ENCODE measurements at places on chromosomes 4 and X.

DNA sequence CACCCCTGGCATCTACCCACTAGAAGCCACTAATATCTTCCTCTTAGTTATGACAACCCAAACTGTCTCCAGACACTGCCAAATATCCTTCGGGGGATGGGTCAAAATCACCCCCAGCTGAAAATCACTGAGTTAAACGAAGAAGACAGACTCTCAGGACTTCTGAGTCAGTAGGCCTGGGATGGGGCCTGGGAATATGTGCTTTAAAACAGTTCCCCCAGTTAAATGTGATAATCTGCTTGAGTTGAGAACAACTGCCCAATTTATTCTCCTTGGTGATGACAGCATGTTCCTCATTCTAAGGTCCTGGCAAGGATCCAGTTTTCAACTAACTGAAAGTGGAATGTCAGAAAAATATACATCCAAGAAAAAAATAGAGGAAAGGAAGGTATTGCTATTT, 52.4 kb downstream of the CBLL2 start:
- no peak for DNase-seq

DNA sequence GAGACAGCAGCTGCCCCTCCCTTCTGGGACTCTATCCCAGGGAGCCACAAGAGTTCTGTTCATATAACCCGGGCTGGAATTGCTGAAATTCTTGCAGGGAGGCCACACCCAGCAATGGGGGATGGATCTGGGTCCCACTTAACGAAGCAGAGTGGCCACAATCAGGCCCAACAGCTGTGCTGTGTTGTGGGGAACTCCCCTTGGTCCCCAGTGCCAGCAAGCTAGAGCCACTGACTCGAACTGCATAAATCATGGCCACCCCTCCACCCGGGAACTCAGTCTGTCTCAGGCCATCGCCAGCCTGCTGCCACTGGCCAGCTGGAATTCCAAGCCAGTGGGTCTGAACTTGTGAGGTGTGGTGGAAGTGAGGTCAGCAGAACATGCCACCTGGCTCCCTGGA, 111.1 kb downstream of the KLF8 start:
- DNase-seq = no peak

DNA sequence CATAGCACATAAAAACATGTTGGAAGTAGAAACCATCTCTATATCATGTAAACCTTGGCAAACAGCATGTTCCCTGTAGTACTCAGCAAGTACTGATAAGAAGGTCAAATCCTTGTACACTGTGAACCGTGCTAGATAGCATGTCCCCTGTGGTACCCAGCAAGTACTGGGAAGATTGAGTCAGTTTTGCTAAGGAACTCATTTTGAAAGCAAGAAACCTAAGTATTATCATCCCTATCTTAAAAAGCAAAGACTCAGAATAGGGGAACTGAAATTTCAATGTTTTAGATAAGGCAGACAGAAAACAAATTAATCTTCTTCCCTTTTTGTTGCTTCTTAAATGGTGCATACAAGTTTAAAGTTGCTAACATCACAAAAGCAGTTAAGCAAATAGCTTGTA, 180.2 kb downstream of the RBM46 start:
- DNase-seq = no peak

GRCh38 chr4:3248811-3249661, at the start of gene MSANTD1:
TSS of gene MSANTD1 (plus strand) at chr4:3249159. CDS start at chr4:3249223, 64 bp downstream.
- no peak for DNase-seq

DNA sequence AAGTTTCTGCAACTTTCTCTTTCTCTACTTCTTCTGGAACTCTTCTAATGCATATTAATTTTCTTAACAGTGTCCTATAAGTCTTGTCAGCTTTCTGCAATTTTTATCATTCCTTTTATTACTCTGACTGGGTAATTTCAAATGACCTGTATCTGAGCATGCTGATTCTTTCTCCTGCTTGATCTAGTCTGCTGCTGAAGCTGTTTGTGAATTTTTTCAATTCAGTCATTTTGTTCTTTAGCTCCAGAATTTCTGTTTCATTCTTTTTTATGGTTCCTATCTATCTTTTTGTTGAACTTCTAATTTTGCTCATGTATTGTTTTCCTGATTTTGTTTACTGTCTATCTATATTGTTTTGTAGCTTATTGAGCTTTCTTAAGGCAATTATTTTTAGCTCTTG, 1.5 kb upstream of the KLKB1 start:
- no peak for DNase-seq

GRCh38 chrX:21802054-21802670, 37.3 kb upstream of the MBTPS2 start:
- DNase-seq = no peak

DNA sequence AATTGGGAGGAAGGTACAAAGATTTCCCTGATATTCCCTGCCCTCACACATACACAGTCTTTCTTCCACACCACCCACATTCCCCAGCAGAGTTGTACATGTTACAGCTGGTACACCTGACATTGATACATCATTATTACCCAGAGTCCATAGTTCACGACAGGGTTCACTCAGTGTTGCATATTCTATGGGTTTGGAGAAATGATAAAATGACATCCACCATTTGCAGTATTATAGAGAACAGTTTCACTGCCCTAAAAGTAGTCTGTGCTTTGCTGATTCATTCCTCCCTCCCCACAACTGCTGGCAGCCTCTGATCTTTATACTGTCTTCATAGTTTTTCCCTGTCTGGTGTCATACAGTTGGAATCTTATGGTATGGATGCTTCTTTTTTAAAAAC, 15.0 kb downstream of the AGA start:
- no peak for DNase-seq

GRCh38 chr4:86532851-86533250, 61.3 kb upstream of the PTPN13 start:
- DNase-seq = no peak

DNA sequence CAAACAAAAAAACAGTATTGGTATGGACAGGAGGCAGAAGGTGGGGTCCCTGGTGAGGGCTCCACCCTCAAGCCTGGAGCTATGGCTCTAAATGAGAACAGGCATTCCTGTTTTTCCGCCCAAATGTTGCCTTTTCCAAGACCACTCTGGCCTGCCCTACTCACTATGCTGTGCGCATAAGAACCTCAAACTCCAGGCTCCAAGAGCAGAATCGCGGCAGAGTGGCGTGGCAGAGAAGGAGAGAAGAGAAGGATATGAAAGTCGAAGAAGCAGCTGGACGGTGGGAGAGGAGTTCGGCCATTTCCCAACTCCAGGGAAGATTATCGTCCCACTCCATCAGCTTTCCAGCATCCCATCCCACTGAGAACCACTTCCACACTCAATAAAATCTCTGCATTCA, 207.8 kb downstream of the FAT4 start:
- no peak for DNase-seq

DNA sequence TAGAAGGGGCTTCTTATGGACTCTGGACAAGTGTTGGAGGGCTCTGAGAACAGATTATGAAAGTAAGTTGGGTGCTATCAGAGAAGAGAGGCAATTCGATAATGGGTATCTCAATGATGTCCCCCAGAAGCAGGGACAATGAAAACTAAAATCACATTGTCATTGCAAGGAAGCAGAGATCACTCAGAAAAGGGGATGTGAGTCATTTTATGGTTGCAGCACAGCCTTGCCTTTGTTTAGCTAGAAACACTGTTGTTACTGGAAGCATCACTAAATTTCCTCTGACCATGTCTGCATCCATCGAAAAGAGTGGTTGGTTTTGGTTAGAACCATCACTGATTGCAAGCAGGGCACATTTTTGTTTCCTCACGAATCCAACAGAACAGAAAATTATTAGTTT, 246.8 kb upstream of the NWD2 start:
- DNase-seq = no peak

GRCh38 chrX:107686792-107687191, 58.5 kb downstream of the PRPS1 start:
- no peak for DNase-seq

DNA sequence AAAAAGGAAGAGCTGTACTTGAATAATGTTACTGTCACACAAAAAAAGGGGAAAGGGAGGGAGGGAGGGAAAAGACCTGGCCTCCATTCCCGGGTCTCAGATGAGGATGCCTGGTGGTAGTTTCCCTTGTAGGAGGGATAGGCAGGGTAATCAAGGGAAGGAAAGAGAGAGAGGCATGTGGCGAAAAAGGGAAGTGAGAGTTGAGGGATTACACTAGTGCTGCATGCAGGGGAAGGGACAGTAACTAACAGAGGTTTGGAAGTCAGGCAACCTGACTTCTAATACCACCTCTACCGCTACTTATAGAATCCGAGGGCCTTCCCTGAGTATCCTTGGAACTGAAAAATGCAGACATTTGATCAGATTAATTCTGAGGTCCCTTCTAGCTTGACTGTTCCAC, 821.7 kb upstream of the FTHL17 start:
- DNase-seq = no peak

DNA sequence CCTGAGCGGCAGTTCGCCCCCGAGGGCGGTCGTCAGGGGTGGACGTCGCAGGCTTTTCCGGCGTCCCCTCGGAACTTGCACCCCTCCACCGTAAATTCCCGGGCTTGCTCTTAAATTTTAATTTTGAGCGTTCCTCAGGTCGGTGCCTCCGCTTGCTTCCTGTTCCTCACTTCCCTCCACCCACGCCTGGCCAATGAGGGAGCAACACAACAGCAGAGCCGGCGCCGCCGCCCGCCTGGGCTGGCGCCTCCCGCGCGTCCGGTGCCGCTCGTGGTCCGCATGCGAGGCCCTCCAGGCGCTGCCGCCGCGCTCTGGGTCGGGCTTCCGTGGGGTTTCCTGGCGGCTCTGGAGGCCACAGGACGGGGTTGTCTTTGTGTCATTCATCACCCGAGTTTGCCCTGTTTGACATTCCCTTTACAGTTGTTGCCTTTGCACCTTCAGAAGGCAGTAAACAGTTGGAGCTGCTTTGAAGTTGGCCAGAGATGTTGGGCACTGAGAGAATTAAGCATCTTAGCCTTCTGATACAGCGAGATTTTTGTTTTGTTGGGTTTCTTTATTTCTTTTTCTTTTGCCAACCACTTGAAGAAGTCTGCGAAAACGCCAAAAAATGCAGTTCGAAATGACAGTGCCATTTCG, 692 bp downstream of the SPCS3 start:
- DNase-seq = no peak

DNA sequence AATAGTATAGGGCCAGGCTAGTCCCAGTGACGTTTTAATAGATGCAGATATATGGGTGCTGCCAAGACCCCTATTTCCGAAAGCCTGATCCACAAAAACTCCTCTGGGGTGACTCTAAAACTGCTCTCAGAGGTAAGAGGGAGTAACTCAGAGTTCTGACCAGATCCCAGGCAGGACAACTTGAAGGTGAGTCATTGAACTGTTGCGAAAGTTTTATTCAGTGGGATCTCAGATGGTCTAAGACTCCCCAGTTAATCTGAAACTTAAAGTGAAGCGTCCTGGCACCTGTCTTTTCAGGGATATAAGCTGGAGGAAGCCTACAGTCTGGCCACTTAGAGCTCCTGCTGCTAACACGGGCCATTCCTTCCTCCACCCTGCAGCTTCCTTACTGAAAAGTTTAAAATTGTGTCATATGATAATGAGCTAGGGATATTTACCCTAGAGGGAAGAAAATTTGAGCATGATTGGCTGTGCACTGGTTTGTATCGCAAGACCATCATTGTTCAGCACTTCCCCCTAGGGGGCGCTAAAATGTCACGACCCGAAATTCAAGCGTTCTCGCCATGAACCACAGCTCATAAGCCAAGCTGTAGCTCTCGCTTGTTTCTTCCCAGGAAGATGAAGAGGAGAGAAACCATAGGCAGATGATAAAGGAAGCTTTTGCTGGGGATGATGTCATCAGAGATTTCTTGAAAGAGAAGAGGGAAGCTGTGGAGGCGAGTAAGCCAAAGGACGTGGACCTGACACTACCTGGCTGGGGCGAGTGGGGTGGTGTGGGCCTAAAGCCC, 19.5 kb downstream of the UTP14A start:
- DNase-seq = peak; percentile 24

- DNase-seq = no peak
Observed at GRCh38 chr4:140947506-140947905, 185.8 kb downstream of the RNF150 start.

- no peak for DNase-seq
Observed at GRCh38 chrX:148492057-148492456, 8.4 kb upstream of the AFF2 start.

DNA sequence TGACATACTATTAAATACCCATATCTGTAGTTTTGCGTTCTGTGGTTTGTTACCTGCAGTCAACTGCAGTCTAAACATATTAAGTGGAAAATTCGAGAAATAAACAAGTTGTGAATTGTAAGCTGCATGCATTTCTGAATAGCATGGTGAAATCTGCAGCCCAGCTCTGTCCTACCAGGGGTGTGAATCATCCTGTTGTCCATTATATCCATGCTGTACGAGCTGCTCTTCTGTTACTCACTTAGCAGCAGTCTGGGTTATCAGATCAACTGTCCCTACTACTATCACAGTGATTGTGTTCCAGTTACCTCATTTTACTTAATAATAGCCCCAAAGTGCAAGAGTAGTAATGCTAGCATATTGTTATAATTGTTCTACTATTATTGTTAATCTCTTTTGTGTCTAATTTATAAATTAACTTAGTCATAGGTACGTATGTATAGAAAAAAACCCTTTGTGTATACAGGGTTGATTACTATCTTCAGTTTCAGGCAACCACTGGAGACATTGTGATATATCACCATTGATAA, 173.7 kb upstream of the FAT4 start:
- DNase-seq = no peak

GRCh38 chrX:103488332-103488731, 31.0 kb downstream of the RAB40A start:
- no peak for DNase-seq

DNA sequence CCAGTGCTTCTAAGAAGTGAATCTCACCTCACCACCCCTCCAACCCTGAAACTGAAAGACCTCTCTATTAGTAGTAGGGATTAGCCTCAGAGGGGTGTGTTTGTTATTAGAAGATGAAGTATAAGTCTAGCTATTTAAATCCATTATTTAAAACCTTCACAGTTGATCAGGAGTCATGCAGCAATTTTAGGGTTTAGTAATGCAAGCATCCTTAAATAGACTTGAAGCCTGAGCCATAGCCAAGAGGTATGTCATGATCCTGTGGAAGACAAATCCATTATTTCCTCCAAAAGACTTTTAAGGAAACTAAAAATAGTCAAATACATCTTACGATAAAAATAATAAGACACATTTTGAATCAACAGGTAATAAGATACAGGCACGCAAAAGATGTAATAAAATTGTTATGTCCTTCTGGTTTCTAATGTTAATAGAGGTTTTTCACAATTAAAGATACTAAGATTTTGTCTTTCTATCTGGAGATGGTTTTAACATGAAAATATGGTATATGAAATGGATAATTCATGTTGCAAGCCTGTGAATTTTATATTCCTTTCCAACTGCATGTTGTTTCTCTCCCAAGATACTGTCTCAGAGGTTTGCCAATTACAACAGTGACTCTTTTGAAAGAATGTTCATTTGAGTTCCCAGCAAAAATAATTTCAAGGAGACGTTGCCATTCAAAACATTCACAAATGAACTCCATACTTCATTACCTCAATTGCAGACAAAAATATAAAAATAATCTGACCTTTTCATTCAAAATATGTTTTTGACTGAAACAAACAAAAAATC, 68.0 kb downstream of the LUZP4 start:
- DNase-seq = no peak

- DNase-seq = no peak
Observed at GRCh38 chr4:169815606-169816005, 57.9 kb upstream of the HPF1 start.
